ENCODE measurements at places on chromosomes 13 and 19. TPM values are rescaled to one million over a fixed set of nuclear protein-coding genes. Genes with fewer than 3 reads are reported as not detected.

DNA sequence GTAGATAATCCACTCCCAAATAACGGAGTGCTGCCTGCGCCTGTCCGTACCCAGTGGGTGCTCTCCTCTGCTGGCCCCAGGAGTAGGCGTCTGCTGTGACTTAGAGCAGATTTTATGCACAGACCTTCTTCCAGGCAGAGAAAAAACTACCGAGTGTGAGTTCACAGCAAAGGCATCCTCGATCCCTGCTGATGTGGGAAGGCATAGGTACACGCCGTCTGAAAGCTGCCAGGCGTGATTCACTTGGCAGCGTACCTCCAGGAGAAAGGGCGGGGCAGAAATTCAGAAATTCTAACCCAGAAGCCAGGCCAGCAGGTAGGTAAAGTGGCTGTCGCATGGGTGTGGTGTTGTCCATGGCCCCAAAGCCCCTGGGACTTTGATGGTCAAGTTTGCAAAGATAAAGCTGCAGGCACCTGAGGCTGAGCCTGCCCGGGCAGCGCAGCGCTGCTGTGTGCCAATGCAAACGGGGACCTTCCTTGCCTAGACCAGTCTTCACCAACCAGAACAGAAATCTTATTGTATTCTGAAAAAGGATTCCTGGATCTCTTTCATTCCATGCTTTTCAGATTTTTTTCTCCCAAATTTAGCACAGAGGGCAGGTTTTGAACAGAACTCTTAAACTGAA, 36.3 kb downstream of the COL4A2 start:
- no peak for DNase-seq

DNA sequence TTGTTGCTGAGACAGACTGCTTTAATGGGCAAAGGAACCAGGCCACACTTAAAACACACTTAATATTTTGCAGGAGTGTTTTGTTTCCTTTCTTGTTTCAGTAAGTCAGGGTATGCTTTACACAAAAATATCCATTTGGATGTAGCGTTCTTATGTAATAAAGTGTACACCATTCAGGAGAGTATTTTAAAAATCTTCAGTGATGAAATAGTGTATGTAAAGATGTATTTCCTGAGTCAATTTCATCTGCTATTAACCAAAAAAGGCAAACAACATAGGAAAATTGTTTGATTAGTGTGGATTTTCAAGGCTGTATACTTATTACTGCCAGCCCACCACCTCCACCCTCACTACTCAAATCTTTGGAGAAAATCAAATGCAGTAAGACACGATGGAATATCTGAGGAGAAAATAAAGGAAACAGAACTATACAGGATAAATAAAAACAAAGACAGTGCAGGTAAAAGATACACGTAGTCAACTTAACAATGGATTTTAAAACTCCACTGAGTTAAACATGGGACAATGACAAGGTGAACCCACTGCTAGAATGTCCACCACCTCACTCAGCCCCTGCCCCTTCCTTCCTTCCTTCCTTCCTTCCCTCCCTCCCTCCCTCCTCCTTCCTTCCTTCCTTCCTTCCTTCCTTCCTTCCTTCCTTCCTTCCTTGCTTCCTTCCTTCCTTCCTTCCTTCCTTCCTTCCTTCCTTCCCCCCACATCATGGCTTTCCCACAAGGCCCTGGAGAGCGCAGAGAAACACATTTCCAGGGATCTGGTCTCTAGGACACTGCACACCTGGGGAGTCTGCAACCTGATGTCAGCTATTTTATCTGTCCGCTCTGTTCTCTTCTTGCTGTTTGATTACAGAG, 360.3 kb downstream of the IRS2 start:
- no peak for DNase-seq

GRCh38 chr19:35299523-35300338, 7.8 kb downstream of the MAG start:
- DNase-seq, result no peak

DNA sequence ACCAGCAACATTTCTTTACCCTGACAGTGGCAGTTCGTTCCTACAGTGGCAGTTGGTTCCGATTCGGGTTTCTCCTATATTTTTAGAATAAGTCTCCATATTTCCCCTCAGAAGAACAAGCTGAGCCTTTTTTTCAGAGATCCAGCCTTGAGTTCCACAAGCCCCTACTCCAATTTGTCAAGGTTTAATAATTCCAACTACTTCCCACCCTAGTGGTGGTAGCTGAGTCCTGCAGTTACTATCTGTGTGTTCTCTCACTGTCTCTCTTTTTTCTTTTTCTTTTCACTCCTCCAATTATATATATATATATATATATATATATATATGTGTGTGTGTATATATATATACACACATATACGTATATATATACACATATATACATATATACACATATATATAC, 1347.3 kb downstream of the PCDH9 start:
- peak; percentile 3 for DNase-seq

Gene ACP7
- total RNA-seq, result not detected
